SJCRH30 (cell line): ENCODE measurements at places on chromosomes 7 and 10.

DNA sequence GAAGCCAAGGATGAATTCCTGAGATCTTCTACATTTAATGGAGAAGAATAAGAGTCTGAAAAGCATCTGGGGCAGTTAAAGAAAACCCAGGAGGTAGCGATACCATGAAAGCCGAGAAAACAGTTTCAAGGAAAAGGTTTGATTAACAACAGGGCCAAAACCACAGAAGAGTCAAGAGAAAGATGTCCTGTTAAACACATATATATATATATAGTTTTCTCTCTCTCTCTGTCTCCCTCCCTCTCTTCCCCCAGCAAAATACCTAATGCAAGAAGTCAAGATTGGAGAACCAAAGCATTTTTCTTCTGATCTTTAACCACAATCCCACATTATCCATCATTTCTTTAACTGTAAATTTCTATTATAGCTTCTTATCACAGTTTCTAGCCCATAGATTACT, 261.4 kb downstream of the SNX13 start:
- DNase-seq: no peak

DNA sequence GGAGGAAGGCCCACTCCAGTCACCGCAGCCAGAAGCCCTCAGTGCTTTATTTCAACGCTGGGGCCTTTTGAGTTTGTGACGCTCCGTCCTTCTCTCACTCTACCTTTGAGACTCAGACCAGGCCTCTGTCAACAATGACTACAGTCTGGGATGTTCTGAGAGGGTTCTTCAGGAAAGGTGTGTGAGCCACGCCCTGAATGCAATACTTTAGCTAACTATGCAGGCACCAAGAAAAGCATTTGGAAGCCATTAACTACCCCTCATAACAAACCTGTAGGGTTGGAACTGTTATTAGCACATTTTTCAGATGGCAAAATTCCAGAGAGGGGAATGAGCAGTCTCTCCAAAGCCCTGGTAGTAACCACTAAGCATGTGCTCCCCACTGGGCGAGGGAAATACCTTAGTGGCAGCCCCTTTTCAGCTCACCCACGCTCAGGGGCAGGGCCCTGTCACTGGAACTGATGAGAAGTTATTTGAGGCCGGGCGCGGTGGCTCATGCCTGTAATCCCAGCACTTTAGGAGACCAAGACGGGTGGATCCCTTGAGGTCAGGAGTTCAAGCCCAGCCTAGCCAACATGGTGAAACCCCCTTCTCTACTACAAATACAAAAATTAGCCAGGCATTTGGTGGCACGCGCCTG, 5.7 kb upstream of the ARPC1B start:
- no peak for DNase-seq

DNA sequence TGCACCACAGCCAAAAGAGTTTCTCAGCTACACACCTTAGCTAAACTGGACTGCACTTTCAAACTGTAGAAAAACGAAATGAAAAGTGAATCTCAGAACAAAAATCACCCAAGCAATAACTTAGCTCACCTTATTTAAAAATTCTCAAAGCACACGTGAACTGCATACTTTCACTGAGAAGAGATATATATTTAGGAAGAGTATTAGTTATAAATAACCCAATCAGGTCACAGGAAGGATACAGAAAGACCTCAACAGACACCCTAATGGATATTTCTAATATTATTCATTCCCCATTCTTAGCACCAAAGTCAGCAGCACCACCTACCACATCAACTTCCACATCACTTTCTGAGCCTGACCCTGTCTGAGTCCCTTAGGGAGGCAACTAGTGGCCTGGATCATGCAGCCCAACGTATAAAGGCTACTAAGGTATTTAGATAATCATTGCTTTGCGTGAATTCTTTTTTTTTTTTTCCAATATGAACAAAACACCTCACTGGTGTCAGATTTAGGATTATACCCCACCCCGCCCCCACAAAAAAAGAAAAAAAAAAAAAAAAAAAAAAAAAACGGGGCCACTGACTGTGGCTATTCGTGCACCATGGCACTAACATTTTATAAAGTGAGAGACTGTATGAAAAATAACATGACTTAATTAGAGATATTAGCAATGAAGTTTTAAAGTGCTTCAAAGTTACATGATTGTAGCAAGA, 2.6 kb downstream of the ABI1 start:
- DNase-seq: peak; percentile 20

DNA sequence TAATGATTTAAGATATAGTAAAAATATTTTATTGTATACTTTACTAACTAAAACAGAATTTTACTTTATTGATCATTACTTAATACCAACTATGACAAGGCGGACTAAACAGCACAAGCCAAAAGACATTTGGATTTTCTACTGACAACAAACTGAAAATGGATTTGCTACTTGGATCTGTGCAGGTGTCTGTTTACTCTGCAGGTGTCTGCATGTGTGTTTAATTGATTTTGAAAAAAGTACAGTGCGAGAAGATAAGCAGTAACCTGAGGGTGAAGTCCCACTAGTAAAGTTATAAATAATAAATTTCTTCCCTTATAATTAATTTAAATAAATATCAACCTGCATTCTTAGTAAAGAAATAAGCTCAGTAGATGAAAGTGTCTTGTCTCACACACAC, 696.8 kb upstream of the MBL2 start:
- no peak for DNase-seq

DNA sequence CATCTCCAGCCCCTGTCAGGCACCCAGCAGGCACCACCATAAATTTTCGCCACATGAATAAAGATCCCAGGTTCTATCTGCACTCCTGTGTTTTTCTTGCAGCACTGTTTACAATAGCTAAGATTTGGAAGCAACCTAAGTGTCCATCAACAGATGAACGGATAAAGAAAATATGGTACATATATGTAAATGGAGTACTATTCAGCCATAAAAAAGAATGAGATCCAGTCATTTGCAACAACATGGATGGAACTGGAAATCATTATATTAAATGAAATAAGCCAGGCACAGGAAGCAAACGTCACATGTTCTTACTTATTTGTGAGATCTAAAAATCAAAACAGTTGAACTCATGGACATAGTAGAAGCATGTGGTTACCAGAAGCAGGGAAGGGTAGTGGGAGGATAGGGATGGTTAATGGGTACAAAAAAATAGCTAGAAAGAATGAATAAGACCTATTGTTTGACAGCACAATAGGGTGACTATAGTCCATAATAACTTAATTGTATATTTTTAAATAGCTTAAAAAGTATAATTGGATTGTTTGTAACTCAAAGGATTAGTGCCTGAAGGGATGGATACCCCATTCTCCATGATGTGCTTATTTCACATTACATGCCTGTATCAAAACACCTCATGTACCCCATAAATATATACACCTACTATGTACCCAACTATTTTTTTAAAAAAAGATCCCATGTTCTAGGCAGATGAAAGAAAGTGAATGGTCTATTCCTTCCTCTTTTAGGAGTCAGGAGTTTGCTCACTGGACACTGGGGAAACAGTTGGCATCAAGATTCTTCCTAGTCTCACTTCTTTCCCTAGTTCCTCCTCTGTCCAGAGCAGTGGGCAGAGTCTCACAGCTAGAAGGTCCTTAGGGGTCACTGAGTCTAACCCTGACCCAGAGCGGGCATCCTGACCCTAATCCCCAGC, 1.0 kb upstream of the NPFFR1 start:
- DNase-seq: no peak

GRCh38 chr7:132739271-132739955, 163.1 kb upstream of the PLXNA4 start:
- no peak for DNase-seq

GRCh38 chr7:24851786-24852185, 94.5 kb upstream of the GSDME start:
- no peak for DNase-seq

- no peak for DNase-seq
Measured at GRCh38 chr10:46287846-46288477, 1.2 kb downstream of the ANTXRL start.

DNA sequence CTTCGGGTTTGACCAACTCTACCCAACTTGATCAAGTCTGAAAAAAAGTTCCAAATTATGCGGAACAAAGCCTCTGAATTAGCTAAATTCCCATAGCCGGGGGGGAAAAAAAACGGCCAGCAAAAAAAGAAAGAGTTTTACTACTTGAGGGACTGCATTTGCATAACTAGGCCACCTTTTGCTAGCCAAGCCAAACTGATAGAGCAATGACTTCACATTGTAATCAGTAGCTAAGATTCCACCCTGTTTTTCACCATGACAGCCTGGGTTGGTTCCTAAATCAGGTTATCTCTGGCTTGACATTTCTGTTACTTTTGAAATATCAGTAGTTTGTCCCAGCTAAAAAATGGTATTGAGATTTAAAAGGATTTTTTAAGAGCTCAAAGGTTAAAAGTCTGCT, 31.4 kb upstream of the CREB3L2 start:
- no peak for DNase-seq

DNA sequence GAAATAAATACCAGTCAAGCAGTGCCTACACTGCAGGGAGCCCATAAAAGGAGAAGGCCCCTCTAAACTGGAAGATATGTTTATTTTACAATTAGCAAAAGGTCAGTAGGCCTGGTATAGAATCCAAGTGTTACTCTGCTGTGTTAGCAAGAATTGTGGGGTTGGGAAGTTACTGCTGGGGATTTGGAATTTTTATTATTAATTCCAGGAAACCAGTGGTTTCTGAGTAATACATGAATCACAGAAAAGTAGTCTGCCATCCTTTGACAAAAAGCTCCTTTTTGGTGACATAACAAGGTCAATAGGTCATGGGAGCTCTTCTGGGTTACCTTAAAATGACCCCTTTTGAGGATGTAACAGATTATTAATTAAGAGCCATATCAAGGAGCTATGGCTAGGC, 67.4 kb downstream of the ZNF92 start:
- no peak for DNase-seq

DNA sequence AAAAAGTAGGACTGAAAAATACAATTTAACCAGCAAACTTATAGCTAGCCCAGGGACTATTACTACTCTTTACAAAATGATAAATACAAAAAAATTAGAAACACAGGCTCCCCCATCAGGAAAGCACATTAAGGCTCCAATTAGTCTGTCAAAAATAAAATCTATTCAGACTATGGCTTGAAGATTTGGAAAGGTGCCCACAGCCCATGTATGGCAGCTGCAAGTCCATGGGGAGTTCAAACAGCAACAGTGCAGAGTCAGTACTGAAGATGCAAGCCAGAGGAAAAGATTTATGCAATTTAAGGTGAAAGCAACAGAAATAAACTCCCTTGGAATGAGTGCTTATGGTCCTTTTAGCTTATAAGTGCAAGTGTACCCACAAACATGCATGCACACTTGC, 29.7 kb downstream of the IMMP2L start:
- peak; percentile 21 for DNase-seq

- no peak for DNase-seq
Measured at GRCh38 chr10:127195041-127195506, 1.3 kb downstream of the INSYN2A start.

GRCh38 chr7:34612661-34613060, 45.4 kb upstream of the NPSR1 start:
- peak; percentile 14 for DNase-seq

DNA sequence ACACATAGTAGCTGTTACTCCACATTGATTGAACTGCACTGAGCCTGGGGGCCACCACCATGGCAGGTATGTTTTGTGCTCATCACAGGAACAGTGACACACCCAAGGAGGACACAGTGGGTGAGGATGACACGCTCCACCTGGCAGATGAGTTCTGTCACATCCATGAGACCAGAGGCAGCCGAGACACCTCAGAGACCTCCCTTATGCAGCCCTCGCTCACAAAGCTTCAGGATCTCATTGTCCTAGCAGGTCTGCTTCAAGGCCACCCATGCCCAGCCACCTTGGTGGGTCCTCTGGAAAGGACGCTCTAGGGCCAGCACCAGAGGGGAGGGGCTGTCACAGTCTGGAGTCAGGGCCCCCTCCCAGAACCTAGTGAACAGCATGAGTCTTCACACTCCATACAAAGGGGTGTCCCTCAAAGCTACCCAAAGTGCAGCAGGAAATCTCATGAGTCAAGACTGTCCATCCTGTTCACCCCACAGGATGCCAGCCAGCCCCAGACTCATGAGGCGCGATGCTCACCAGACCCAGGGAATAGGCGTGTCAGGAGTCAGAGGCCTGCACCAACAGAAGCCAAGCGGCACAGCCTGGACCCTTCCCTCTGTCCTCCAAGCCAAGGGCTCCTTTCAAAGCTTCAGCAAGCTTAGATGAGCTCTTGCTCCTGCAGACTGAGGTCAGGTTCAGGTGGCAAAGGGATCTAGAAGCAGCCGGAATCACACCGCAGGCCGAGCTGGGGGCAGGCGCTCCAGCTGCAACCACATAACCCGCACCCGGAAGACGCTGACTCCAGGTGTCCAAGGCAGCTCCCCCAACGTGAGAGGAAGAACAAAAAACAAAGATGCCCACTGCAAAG, 9.6 kb downstream of the FAM53B start:
- DNase-seq: no peak

DNA sequence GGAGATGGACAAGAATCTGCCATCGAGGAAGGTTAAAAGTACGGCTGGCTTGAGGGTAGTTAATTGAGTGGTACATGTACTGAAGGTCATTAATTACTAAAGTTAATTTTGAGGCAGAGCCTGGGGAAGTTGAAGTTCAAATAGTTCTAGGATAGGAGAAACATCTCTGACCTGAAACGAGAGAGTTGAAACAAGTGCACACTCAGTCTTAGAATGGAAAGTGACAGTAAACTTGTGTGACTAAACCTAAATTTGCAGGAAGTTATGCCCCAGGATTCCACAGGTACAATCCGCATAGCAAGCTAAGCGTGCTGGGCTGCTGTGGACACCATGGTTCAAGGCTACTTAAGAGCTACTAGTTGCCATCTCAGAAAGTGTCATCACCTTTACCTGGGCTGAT, 209.9 kb downstream of the CHCHD3 start:
- no peak for DNase-seq

GRCh38 chr10:77247031-77247990, 390.3 kb downstream of the KCNMA1 start:
- peak; percentile 10 for DNase-seq

DNA sequence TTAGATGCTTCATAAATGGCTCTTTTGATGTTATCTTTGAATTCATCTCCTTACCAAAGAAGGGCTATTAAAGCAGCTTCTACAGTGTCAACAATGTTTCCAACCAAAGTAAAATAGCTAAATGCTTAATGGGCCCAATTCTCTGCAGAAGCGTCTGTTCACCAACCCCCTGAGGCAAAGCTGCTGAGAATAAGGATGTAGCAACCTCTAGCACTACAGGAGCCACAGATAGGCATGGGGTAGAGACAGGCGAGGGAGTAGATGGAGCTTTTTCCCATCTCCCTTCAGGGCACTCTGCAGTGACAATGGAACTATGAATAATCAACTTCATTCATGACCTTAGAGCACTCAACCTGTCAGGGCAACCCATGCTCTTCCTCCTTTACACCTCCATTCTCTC, 134.1 kb downstream of the FZD1 start:
- no peak for DNase-seq

DNA sequence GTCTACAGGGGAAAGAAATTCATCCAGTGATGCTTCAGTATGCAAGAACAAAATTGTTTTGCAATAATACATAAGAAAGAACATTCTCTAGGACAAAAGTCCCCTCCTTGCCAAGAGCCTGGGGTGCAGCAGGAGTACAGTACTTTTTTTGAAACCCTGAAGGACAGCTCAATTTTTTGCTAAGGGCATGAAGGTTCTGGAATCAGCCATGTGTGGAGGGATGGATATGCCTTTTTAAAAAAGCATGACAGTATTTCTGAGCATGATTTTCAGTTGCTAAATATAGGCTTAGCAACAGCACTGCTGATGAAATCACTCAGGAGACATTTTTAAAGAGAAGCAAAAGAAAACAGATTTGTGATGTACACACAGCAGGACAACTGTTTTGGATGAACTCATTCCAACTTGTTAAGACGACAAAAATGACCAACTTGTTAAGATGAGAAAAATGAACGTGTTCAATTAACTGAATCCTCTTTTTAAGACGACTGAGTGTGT, 39.3 kb downstream of the HBP1 start:
- no peak for DNase-seq

- DNase-seq: no peak
Measured at GRCh38 chr7:134339475-134339874, 22.7 kb upstream of the SLC35B4 start.
